ENCODE measurements at places on chromosomes 3 and 15.

GRCh38 chr3:36393563-36393962 is 13.3 kb downstream of the STAC start:
- DNase-seq: peak; percentile 16

DNA sequence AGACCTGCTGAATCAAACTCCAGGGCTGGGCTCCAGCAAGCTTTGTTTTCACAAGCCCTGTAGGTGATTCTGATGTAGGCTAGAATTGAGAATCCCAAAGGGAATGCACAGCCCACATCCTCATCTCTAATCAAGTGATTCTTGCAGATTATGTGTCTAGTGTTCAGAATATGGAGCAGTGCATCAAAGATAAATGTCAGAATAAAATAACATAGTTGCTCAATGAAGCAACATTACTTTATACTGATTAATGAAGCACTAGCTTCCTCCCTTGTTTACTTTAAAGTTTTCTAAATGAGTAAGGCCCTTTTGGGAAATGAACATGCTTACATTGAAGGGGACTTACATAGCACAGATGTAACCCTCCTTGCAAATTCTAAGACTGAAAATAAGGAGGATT is 39.2 kb downstream of the NUP210 start:
- no peak for DNase-seq

DNA sequence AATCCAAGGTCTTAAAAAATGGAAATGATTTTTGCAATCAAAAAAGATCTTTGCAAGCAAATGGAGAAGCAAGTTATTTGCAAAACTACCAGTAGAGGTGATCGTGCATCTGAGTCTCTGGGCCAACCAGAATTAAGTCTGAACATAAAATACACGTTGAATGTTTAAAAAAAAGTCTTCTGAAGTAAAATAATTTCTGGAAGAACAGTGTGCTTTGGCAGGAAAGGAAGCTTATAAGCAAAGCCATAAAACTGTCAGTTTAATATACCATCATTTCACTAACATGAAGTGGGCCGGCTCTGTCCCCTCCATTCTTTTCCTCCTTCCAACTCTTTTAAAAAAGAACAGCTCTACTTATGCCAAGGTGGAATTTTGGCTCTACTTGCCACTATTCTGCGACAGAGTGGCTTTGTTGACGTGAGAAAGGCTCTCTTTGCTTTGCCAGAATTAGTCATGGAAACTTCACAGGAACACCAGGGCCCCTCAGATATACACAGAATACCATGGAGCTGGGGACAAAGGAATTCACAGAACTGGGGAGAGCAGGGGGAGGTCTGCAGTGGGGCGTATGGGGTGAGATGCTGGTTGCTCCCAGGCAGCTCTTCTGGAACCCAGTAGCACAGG is 29.8 kb downstream of the FSTL1 start:
- DNase-seq: peak; percentile 87

- DNase-seq: no peak
Observed at GRCh38 chr15:42358141-42358540, 1.2 kb upstream of the CAPN3 start.

DNA sequence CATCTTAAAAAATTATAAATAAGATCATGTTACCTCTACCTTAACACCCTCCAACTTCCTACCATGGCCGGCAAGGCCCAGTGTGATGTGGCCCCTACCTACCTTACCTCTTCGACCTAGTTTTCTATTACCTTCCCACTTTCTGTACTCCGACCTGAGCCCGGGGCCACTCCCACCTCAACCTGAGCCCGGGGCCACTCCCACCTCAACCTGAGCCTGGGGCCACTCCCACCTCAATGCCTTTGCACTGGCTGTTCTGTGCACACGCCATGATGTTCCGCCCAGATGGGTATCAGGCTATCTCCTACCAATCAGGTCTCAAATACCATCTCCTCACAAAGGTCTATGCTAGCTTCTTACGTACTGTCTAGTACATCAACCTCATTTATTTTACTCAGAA is 66.8 kb upstream of the XXYLT1 start:
- DNase-seq: no peak

DNA sequence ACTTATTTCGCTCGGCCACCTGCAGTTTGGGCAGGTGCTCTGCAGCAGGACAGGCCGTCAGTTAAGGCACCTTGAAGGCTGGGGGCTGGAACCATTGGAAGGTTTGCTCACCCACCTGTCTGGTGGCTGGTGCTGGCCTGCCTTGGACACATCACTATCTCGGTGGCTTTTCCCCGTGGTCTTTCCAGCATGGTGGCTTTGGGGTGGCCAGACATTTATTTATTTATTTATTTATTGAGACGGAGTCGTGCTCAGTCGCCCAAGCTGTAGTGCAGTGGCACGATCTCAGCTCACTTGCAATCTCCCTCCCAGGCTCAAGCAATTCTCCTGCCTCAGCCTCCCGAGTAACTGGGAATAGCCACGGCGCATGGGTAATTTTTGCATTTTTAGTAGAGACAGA is 11.7 kb downstream of the ISG20 start:
- no peak for DNase-seq

DNA sequence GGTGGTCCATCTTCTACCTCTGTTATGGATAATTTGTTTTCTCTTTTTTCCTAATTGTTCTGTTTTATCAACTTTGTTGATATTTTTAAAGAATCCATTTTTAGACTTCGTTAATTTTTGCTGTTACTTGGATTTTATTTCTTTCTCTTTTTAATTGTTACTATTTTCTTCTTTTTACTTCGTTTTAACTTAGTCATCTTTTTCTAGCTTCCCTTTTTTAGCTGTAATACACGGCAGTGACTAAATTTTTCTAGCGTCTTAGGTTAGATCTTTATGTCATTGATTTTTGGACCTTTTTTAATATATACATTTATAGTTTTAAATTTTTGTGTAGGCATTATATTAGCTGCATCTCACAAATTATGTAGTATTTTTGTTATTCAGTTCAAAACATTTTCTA is 33.1 kb downstream of the ARIH2 start:
- no peak for DNase-seq

DNA sequence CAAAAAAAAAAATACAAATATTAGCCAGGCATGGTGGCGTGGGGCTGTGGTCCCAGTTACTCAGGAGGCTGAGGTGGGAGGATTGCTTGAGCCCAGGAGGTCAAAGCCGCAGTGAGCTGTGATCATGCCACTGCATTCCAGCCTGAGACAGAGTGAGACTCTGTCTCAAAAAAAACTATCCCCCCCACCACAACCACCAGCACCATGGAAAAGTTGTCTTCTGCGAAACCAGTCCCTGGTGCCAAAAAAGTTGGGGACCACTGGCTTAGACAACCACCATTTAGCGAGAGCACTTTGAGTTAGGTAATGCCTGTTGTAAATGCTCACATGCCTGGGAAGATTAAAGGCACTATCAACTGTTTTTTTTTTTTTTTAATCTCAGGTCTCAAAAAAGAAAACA is 15.4 kb downstream of the ARHGAP31 start:
- DNase-seq: no peak

- DNase-seq: peak; percentile 18
Observed at GRCh38 chr3:61928039-61928438, 366.7 kb downstream of the PTPRG start.

GRCh38 chr3:180306155-180306554 is 269.4 kb upstream of the PEX5L start:
- no peak for DNase-seq

GRCh38 chr3:179268400-179269051 is 17.6 kb upstream of the KCNMB3 start:
- DNase-seq: no peak

- no peak for DNase-seq
Observed at GRCh38 chr3:16675805-16676204, 70.6 kb upstream of the DAZL start.

GRCh38 chr3:89983449-89983848 is 876.0 kb downstream of the EPHA3 start:
- DNase-seq: no peak

GRCh38 chr3:127484601-127485388 is 105.7 kb downstream of the TPRA1 start:
- DNase-seq: peak; percentile 18

DNA sequence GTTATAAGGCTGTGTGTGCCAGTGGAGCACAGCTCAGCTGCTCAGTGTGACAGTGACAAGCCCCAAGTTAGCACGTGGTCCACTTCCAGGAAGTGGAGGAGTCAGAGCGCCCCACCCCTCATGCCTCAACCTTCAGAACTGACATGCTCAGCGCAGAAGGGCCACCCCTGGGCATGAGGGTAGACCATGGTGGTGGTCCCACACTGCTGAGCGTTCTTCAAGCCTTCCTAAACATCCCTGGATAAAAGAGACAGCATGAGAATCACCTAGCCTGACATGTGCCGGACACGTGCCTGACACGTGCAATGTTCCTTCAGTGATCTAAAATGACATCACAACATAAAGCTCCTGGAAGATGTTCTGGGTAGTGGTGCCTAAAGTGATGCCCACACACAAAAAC is 16.8 kb downstream of the ATP10A start:
- DNase-seq: no peak

- DNase-seq: no peak
Observed at GRCh38 chr3:128991355-128991895, 2.5 kb downstream of the CFAP92 start.

- DNase-seq: no peak
Observed at GRCh38 chr3:139288266-139288821, 55.5 kb upstream of the MRPS22 start.

- no peak for DNase-seq
Observed at GRCh38 chr3:168645180-168645579, 549.5 kb upstream of the GOLIM4 start.

DNA sequence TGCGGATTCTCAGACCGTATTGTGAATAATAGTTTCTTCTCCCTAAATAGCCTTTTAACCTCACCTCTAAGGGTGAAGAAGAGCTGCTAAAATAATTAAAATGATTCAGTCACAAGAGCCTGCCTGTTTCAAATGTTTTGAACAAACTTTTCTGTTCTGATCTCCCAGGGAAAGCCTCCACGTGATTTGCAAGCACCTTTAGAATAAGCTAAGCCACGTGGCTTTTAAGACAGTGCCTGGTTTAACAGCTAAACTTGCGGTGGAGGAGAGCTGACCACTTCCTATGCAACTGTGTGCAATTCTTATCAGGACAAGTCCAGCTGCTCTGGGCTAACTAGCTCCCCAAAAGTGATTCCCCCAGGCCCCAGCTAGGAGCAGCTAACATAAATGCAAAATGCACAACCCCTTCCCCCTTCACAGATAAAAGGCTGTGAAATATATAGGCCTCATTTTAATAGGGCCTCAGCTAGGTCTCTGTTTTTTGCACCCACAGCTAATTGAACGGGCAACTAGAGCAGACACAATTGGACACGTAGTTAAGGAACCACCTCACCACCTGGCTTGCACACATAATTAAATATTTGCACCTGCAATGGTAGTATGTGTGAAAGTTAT is 401.2 kb upstream of the NR2F2 start:
- no peak for DNase-seq

DNA sequence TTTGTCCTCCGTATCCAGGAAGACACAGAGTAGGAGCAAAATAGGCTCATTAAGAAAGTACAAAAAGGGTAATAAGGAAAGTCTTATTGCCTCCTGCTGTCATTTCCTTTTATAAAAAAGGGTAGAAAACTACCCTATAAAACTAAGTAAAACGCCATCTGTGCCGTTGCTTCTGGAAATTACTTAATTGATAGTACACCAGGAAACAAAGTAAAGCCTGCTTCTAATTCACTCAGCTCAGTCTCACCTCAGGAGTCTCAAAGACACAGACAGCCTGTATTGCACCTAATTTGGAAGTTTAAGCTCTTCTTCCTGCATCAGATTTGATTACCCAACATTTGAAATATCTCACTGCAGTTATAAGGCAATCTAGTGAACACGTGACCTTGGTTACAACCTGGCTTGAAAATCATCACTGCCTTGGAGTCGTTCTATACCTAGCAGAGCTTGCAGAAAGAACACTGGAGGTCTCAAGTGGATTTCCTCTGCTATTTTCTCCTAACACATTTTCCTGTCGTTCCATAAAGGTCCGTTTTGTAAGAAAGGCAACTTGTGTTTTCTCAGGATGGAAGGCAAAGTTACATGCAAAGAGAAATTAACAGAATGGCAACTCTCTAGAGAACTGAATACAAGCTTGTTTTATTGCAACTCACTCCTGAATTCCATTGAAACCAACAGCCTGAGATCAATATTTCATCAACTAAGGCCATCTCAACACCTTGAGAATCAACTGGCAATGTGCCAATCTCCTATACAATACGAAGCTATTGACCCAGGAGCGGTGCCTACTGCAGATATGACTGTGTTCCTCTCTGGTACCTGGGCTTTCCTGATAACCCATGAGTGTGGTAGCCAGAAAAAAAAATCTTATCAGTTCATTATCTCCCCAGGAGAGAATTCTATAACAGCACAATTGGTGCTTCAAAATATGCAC is 203.3 kb upstream of the LMCD1 start:
- DNase-seq: no peak

DNA sequence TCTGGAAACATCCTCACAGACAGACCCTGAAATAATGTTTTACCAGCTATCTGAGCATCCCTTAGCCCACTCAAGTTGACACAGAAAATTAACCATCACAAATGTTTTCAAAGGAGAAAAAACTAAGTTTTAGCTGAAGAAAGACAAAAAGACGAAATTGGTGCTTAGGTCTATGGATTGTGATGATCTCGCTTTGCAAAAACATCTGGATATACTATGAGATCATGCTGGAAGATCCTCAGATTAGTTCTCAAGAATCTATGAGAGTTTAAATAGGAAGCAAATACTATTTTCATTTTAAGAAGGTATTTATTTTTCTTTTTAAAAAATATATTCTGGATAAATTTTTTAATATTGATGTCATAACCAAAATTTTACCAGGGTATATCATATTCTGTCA is 42.6 kb upstream of the MBNL1 start:
- no peak for DNase-seq

Measured in fibroblast of the aortic adventitia (primary cell).